ENCODE measurements at places on chromosomes 12 and 14.
A peak's percentile ranks its signal among the peaks of the same experiment; 100 is the strongest.

DNA sequence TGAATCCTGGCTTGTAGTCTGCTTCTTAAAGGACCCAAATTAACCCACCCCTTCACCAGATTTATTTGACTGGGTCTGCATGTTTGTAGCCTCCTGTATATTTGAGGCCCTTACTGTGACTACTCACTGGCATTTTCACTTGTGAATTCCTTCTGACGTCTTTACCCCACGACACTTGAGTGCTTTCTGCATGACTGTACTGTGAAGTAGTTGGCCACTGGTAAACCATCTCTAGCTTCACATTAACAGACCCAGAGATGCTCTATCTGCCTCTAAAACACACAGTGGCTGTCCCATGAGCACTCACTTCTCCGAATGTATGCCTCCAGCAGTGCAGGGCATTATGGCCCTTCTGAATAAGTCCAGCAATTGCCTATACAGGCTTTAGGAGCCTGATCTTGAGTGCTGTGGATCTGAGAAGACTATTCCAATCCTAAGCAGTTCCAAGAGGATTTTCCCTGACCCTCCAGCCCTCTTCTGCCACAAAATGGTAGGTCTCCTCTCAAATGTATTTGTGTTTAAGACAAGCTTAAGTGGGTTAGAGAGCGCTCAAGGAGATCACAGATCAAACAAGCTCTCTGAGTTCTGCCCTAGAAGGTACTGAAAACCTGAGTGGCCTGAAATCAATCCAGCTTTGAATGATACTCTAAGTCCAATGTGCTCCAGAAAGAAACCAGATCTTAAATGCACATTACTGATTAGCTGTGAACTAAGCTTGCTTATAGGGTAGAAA lies 534.7 kb downstream of the RPS29 start:
- no peak for DNase-seq

- peak; percentile 6 for DNase-seq
Measured at GRCh38 chr12:119153477-119154434, 25.0 kb upstream of the HSPB8 start.

DNA sequence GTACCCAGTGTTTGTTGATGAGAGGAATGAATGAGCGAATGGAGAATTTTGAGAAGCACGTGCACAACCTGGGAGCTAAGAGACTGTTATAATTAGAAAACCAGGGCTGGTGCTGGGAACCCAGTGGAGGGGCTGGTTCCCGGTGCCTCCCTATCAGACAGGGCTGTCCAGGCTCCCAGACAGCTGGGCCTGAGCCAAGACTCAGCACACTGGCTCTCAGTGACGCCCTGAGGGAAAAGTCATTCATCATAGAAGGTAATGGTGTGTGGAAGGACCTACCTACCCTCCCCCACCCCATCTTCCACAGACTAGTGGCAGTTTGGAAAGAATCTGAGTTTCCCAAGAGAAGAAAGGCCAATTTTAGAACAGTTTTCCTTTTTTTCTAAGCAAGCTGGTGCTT lies 34.7 kb downstream of the KCNA5 start:
- no peak for DNase-seq

DNA sequence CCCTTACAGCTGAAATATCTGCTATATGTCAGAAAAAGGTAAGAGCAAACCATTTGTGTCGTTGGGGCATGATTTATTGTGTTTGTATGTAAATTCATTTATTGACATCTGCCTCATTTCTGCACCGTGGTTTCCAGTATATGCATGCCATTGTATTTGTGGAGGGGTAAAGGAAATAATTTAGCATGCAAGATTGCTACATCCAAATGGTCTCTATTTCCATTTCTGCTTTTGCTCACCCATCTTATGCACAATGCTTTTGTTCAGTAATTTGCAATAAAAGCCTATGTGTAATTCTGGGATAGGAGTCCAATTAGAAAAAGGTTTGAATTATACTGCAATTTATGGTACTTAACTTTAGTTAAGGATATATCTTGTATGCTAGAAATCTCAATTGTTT lies 101.8 kb downstream of the UNC79 start:
- no peak for DNase-seq

DNA sequence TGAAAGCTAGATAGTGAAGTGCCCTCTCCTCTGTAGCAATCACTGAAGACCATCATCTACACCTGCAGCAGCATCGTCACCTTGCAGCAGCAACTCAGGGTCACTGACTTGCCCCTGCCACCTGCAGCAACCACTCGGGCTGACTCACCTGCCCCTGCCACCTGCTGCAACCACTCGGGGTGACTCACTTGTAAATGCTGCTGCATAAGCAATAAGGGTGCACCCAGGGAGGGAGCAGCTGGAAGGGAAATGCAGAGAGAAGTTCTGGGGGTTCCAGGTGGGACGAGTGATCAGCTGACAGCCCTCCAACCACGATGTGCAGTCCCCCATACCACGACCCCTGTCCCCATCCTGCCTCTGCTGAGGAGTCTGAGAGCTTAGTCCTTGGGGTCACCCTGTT lies 357.1 kb upstream of the SFSWAP start:
- DNase-seq: no peak

Data from putamen (tissue), 1 donor.